ENCODE measurements at places on chromosomes 2 and 18. TPM values are rescaled to one million over a fixed set of nuclear protein-coding genes. Genes with fewer than 3 reads are reported as not detected.
A peak's percentile ranks its signal among the peaks of the same experiment; 100 is the strongest.

Gene CROCC2
- total RNA-seq = 0.18 TPM

Gene REG3G
- not detected for total RNA-seq

Gene ALK
- 0.18 TPM for total RNA-seq

Gene C1GALT1C1L
- 0.49 TPM for total RNA-seq

Gene TDRD15
- total RNA-seq = 0.13 TPM

Gene RNF125
- total RNA-seq = 8.5 TPM

Gene ARHGAP25
- 21.6 TPM for total RNA-seq

Gene LIMS3
- total RNA-seq = 3.7 TPM

Gene EHD3
- 7.0 TPM for total RNA-seq

DNA sequence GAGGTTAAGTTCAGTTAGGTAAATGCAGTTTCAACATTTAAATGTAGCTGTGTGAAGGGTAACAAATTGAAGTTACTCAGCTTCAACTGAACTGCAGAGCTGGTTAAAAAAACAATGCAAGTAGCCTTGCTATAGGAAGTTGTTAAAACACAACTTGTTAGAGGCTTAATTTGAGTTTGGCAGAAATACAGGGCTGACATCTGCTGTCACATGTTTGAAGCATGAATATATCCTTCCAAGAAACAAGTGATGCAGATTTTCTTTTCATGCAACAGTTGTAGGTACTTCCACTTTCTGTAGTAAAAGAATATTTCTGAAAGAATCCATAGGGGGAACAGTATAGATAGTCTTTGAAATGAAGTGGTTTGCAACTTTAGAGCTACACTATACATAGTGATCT, 208.7 kb upstream of the RASGRP3 start:
- no peak for DNase-seq

- DNase-seq = peak; percentile 54
Measured at GRCh38 chr18:66603941-66604627, at the start of gene CDH19. Gene CDH19 (minus strand): TSS chr18:66604090. CDS start chr18:66572204, 31,886 bp downstream.

DNA sequence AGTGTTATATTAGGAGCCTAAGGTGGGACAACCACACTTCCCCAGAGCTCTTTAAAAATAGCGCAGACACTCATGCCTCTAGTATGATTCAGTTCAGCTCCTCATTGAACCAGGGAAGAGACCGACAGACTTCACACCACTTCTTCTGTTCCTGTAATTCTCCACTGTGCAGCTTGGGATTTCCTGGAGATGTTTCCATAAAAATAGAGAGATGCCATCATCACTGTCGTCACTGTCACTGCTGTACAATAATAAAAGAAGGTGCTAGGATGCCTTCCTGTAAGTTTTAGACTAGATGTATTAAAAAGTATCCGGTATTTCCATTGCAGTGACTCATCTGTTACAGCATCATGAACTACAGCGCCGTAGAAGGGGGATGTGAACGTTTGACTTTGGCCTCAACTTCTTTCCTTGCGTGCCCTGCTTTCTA, 110.9 kb downstream of the FAM210A start:
- no peak for DNase-seq

- no peak for DNase-seq
Measured at GRCh38 chr18:74665346-74665745, 67.7 kb downstream of the ZNF407 start.

DNA sequence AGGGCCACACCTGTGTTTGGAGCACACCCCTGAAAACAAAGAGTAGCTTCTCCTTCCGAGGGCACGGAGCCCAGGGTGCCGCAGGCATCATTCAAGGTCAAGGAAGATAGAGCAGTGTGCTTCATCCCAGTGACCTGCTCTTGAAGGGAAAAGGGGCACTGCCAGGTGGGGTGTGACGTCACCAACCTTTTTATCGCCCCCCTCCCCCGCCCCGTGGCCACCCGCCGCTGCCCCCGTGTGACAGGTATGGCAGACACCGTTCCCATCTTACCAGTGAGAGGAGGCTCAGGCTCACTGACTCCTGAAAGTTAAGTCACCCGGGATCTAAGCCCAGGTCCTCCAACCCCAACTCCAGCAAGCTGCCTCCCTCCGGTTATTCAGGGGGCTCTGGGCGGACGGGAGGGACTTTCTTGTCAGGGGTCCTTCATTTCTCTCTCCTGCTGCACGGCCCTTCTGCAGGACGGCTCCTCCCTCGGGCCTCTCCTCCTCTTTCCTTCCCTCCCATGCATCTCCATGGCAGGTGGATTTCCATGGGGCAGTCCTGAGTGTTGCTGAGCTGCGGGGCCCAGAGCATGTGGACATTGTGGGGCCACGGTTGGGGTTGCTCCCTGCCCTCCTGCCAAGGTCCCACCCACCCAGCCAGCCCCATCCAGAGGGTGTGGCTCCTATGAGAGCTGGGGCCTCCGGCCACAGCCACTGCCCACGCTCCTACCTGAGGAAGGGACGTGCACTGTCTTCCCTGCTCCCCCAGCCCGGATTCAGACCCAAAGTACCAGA, 114.1 kb upstream of the HDAC4 start:
- no peak for DNase-seq

GRCh38 chr2:84817239-84817655, 63.6 kb downstream of the TRABD2A start:
- DNase-seq = no peak

DNA sequence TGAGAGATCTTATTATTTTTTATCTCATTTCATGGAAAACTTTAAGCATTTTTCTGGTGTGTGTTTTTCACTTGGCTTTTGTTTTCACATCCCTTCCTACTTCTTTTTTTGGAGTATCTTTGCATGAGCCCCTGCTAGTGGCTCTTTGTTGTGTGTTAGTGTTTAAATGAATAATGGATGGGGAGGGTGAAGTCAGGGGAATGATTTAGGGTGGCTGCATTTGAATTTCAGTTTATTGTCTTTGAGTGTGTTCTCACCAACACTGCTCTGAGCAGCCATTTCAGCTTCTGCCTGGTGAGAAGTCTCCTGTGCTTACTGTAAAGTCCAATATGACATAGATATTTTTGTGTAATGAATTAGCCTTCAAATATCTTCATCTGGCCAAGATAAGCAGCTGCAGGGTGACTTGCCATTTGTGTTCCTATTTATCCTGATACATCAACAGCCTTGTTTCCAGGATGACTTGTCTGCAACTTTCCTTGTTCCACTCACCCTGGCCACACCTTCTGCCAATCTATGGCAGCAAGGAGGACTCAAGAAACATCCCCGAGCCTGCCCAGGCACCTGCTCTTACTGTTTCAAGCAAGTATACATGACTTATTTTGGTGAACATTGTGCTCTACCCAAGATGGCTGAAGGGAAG, 182.6 kb downstream of the PDE11A start:
- no peak for DNase-seq

GRCh38 chr2:188379748-188380147, 88.1 kb downstream of the GULP1 start:
- no peak for DNase-seq

DNA sequence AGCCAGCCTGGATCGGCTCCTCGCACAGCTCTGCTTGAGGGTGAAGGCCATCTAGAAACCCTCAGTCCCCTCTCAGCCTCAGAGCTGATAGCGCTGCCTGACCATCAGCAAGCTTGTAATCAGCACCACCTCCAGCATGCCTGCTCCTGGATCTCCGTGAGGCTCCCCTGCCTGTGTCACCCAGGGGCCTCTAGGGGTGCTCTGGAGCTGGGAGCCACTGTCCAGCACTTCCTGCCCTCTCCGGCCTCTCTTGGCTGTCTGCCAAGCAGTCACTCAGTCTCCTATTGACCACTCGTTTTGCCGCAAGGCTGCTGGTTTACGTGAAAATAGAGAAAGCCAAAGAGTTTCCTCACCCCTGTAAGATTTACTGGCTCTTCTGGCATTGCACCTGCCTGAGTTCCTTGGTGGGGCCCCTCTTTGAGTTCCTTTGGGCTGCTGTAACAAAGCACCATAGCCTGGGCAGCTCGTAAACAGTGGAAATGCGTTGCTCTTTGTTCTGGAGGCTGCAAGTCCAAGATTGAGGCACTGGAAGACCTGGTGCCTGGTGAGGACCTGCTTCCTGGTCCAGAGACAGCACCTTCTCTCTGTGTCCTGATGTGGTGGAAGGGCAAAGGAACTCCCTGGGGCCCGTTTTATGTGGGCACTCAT, 17.9 kb downstream of the CAPN10 start:
- DNase-seq = peak; percentile 92

- no peak for DNase-seq
Measured at GRCh38 chr2:133541376-133541775, 26.9 kb downstream of the NCKAP5 start.

GRCh38 chr2:208064220-208064961, 39.1 kb upstream of the PLEKHM3 start:
- no peak for DNase-seq

DNA sequence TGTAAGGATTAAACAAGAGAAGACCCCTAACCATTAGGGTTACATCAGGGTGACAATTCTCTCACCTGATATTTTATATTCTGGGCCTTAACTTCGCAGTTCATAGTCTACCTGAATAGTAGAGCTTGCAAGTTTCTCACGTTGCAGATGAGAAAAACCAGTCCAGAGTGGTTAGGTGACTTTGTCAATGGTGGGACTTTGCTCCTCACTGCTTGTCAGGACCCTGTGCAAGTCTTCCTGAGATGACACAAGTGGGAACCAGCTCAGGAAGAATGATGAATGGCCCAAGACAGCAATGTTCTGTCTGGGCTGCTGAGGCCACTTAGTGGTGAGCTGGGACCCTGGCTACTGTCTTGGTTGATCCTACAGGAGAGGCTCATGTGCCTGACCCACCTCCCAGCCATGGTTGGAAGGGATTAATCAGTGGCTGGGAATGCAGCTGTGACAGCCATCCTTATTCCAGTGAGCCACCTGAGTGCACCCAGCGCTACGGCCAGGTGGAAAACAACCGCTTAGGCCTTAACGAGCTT, 16.9 kb downstream of the LGALSL start:
- DNase-seq = no peak

GRCh38 chr2:196142825-196143224, 28.6 kb downstream of the STK17B start:
- DNase-seq = no peak

- peak; percentile 80 for DNase-seq
Measured at GRCh38 chr2:14634489-14635390, 2.2 kb downstream of the LRATD1 start.

DNA sequence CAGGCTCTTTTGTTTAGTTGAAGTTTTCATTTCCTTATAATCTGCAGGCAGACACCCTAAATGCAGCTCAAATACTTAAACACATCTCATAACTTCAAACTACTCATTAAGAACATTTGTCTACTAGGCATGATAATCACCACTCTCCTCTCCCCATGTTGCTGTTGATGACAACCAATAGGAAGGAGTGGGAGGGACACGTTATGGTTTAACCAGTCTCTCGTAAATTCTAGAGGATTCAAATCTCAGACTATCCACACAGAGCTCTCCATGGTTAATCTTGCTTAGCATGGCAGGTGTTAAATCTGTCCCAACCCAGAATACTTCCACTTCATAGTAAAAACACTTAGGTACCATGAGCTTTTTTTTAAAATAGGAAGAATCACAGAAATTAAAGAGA, 127.4 kb upstream of the AQP4 start:
- DNase-seq = no peak

All from sciatic nerve (tissue), 2 donors.